ENCODE measurements at places on chromosomes 5 and 9.
A peak's percentile ranks its signal among the peaks of the same experiment; 100 is the strongest.

- DNase-seq = no peak
These were observed 57.6 kb downstream of the OTULIN start for GRCh38 chr5:14721990-14722656.

GRCh38 chr5:59037941-59038797 is 455.3 kb downstream of the RAB3C start:
- no peak for DNase-seq

- DNase-seq = no peak
These were observed 87.6 kb upstream of the NIPAL4 start for GRCh38 chr5:157372472-157372822.

GRCh38 chr5:99176186-99176585 is 247.4 kb upstream of the CHD1 start:
- DNase-seq = no peak

GRCh38 chr9:137445275-137445807 is 4.2 kb upstream of the ENTPD8 start:
- DNase-seq = peak; percentile 70

- no peak for DNase-seq
These were observed 178.6 kb downstream of the FGF18 start for GRCh38 chr5:171597946-171598640.

- no peak for DNase-seq
These were observed 63.8 kb downstream of the ANKRD55 start for GRCh38 chr5:56169281-56169680.
